ENCODE measurements at places on chromosomes 12 and 14.
A peak's percentile ranks its signal among the peaks of the same experiment; 100 is the strongest.

- DNase-seq = no peak
These were observed 175.3 kb downstream of the ESR2 start for GRCh38 chr14:64118892-64119291.

DNA sequence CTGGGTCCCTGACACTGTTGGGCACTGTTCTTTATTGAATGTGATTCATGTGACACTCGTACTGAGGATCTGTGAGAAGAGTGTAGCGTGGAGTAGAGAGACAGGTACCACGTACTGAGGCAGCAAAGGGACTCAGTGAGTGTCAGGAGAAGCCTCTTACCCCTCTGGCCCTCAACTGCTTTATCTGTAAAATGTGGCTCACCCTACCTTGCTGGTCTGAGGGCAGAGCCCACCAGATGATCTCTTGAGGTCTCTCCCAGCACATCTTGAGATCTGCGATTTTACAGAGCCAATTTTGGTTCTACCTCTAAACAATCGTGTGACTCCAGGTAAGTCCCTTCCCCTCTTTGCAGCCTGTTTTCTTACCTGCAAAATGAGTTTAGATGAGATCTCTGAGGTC, 3.1 kb downstream of the CEBPE start:
- DNase-seq = no peak

- no peak for DNase-seq
These were observed 8.0 kb downstream of the GNG2 start for GRCh38 chr14:51868405-51868804.

DNA sequence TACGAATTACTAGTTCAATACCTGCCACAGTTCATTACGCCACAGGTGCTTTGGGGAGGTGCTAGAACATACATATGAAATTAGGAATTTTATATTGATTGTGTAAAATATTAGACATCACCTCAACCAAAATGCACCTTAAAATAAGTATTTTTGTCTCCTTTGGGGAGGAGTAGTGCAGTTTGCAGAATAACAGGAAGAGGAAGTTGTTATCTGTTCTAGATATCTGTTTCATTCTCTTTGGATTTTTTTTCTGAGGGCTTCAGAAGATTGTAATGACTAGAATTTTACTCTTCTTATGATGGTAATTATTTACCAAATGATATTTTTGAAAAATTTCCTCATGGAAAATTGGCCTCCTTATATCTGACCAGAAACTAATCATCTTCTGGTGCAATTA, 9.9 kb upstream of the GYS2 start:
- DNase-seq = no peak

DNA sequence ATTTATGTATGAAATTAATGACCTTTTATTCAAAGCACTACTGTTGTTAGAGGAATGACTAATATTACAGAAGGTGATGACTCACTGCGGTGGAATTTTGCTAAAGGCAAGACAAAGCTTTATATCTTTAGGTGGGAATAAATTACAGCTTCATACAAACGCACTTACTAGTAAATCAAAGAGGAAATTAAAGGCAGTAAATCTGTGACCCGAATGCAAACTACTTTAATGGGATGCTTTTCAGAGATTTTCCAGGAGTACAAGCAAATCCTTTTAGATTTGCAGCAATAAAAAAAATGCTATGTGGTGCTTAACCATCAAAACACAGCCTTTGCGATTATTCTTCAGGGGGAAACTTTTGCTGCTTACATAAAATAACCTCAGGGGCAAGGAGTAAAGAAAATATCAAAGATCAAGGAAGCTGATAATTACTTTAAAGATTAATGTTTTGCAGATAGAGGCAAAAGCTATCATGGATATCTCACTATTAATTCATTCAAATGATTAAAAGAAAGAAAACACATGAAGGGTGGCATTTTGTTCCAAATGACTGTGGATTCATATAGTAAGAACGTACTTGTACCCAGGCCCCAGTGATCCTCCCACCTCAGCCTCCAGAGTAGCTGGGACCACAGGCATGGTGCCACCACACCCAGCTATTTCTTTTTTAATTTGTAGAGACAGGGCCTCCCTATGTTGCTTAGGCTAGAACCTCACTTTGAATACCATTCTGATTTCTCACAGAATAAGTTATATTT, 98.9 kb downstream of the DENND5B start:
- no peak for DNase-seq

DNA sequence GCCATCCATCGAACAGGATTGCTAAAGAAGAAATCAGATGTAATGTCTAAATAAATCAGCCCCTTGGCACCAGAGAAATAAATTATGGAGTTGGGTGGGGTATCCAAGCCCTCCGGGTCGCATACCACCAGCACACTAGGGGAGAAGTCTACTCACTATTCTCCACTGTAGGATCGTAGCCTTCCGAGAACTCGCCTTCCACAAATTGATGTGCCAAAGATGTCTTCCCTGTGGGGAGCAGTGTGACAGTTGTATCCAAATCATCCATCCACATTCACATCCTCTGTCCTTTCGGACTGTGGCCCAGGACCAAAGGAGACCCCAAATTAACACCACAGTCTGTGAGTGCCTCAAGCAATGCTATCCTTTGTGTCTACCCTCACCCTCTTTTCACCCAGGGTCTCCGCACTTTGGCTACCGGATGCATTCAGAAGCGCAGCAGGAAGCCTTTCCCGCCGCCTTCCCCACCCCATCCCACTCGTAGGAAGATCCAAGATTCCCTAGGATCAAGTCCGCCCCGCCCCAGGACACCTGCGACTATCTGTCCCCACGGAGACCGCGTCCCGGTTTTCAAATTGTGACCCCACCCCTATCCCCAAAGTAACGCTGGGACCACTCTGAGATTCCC, 786 bp downstream of the RHEBL1 start:
- DNase-seq = no peak

DNA sequence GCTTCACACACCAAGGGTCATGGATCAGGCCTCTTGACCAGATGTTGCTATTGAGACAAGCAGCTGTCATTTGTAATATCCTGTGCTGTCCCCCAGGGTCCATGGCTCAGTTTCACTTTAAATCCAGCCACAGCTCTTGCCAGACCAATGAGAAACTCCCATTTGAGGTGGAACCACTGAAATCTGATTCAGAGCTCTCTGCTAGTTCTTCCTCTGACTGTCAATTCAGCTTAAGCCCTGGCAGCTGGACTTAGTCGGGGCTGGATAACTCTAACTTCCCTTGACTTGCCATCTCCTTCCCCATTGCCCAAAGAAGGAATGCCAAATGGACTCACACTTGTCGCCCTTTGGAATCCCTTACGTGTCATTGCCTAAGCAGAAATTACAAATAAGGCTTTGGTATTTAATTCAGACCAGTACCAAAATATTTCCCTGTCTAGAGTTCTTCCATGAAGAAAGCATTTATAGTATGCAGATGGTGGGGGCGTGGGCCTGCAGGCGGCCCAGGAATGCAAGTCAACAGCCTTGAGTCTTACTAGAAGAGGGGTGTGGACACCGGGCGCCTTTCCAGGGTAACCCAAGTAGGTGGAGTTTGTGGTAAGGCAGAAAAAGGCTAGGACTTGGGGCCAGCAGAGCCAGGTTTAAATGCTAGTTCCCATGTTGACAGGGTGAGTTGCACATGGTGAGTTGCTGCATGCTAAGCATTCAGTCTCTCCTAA, 96.9 kb upstream of the TMPO start:
- no peak for DNase-seq

GRCh38 chr12:76084863-76085519, 506 bp upstream of the NAP1L1 start:
- DNase-seq = no peak

DNA sequence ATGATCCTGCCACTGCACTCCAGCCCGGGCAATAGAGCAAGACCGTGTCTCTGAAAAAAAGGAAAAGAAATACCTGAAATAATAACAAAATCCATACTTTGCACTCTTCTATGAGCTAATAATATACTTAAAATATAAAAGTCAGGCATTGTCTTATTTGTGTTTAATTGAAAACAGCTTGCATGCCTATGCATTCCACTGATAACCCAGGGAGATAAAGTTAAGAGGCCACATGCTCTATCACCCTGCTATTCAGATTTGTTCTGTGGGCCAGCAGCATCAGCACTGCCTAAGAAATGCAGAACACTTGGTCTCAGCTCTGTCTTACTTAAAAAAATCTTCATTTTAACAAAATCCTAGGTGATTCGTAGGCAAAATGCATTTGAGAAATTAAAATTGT, 99.2 kb downstream of the LGR5 start:
- no peak for DNase-seq

DNA sequence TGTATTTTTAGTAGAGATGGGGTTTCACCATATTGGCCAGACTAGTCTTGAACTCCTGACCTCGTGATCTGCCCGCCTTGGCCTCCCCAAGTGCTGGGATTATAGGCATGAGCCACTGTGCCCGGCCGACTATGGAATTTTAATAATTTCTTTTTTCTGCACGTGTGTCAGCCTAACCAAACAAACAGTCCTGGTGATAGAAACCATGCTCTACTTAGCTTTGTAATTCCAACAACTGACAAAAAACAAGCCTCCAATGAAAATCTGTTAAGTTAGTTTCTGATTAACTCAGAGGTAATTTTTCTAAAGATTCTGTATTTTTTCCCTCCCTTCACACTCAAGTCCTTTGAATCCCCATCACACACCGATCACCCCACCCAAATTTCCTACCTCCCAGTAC, 15.3 kb downstream of the COQ10A start:
- DNase-seq = no peak

DNA sequence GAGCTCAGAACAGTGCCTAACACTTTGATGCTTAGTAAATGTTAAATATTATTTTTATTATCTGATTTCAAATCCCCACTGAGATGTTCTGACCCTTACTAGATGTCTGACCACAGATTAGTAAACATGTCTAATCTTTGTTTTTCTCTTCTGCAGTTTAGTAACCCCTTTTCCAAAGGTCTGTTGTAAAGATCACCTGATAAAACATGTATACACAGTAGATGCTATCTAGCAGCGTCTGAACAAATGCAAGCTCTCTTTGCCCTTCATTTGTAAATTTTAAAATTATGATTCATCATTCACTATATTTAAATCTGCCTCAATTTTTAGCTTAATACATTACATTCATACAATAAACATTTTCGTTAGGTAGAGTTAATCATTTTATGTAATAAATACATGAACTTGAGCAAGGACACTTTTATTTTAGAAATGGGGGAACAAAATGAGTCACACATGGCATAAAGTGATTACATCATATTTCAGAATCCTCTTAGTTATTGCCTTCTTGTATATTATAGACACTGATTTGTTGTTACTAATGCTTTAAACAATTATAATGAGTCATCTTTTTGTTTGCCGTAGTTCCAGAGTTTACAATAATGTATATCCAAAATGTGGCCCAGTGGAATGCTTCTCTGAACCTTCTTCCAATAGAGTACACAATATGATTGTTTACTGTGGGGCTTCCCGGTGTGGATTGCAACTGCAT, 1.7 kb upstream of the OR4K5 start:
- DNase-seq = no peak

- peak; percentile 22 for DNase-seq
These were observed 17.7 kb upstream of the CD27 start for GRCh38 chr12:6426882-6427671.

- no peak for DNase-seq
These were observed 12.0 kb downstream of the HECTD4 start for GRCh38 chr12:112370199-112370598.

- DNase-seq = no peak
These were observed 62.6 kb downstream of the BCL11B start for GRCh38 chr14:99209409-99209808.

DNA sequence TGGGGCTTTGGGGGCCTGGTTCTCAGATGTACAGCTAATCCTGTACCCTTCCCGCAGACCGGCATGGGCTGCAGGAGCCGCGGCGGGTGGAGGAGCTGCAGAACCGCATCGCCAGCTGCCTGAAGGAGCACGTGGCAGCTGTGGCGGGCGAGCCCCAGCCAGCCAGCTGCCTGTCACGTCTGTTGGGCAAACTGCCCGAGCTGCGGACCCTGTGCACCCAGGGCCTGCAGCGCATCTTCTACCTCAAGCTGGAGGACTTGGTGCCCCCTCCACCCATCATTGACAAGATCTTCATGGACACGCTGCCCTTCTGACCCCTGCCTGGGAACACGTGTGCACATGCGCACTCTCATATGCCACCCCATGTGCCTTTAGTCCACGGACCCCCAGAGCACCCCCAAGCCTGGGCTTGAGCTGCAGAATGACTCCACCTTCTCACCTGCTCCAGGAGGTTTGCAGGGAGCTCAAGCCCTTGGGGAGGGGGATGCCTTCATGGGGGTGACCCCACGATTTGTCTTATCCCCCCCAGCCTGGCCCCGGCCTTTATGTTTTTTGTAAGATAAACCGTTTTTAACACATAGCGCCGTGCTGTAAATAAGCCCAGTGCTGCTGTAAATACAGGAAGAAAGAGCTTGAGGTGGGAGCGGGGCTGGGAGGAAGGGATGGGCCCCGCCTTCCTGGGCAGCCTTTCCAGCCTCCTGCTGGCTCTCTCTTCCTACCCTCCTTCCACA, 7.6 kb downstream of the NR4A1 start:
- DNase-seq = no peak

- no peak for DNase-seq
These were observed 52.4 kb upstream of the FICD start for GRCh38 chr12:108462686-108463085.

- no peak for DNase-seq
These were observed 44.8 kb upstream of the NR2C1 start for GRCh38 chr12:95118138-95118787.

DNA sequence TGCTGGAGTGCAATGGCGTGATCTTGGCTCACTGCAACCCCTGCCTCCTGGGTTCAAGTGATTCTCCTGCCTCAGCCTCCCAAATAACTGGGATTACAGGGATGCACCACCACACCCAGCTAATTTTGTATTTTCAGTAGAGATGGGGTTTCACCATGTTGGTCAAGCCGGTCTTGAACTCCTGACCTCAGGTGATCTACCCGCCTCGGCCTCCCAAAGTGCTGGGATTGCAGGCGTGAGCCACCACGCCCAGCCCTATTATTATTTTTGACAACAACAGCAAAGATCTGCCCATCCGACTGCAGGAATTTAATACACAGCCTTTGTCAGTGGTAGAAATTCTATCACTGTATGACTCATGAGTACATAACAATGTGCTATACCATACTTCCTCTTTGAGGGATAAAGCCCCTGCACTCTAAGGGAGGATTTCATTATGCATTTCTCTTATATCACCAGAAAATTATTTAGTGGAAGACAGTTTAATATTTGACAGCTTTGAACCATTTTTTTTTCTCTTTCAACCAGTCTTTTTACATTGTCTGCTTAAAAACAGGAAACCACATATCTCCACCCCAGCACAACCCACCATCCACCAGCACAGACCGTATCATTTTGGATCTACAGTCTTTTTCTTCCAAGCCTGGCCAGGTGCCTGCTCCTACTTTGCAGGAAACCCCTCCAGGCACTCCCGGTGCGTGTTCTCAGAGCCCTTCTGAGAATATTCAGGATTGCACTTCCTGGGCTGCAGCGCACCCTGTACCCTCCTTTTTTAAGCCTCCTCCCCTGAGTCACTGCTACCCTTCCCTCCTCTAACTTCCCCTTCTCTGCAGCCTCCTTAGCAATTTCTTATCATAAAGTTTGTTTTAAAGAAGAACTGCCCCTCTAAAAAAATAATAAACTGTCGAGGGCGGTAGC, 594 bp downstream of the ARHGDIB start:
- DNase-seq = peak; percentile 38

DNA sequence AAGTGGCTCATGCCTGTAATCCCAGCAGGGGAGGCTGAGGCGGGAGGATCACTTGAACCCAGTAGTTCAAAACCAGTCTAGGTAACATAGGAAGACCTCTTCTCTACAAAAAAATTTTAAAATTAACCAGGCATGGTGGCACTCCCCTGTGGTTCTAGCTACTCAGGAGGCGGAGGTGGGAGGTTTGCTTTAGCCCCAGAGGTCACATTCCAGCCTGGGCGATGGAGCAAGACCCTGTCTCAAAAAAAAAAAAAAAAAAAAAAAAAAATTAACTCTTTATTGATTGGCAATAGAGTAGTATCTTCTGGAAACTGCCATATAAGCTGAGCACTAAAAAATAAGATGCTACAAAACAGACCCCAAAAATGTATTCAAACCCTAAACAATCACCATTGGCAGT, 69.5 kb downstream of the LLPH start:
- DNase-seq = no peak
